Stimulated activated CD4-positive, alpha-beta T cell treated with anti-CD3 and anti-CD28 coated beads, TNF-alpha, amount 100 ng/mL, for 4 hours (primary cell): ENCODE measurements at places on chromosomes 1 and 21.

DNA sequence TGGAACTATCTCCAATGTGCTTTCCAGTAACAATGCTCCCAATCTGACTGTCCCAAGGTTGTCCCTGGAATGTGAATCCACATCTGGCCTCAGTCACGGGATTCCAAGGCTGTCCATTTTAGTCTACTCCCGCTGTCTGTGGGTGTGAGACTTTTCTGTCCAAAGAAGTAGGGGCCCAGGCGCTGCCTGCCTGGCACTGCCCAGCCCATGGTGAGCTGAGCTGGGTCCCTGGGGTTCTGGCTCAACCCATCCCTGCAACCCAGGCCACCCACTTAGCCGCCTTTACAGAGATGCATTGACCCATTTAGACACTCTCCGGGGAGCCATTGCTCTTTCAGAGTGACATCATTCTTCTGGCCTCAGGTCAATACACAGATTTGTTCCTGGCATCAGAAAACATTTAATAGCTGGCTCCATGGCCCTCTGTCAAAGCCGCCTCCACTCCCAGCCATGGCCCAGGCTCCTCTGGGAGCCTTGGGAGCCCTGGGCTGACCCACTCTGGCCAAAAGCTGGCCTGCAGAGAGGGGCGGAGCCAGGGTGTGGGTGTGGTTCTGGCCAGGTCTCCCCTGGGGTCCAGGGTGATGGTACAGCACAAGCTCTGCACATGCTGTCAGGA lies 47.2 kb upstream of the PAX7 start:
- no peak for DNase-seq

DNA sequence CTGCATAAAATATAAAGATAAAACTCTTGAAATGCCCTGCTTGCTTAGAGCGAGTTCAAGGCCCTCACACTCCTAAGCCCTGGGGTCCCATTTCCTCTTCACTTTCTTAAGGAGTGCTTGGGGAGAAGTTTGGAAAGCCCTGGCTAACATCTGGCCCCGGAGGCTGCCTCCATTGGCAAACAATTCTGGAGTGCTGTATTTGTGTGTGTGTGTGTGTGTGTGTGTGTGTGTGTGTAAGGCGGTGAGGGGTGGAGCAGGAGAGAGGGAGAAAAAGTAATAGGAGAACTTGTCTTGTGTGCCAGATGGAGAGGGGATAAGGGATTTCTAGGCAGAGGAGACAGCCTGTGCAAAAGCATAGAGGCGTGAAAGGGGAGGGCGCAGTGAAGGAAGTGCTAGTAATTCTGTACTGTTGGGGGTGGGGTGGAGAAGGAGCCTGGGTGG lies 578 bp upstream of the TRIM62 start:
- no peak for DNase-seq

- DNase-seq, result no peak
Measured at GRCh38 chr1:81463936-81464837, 336.5 kb upstream of the ADGRL2 start.

DNA sequence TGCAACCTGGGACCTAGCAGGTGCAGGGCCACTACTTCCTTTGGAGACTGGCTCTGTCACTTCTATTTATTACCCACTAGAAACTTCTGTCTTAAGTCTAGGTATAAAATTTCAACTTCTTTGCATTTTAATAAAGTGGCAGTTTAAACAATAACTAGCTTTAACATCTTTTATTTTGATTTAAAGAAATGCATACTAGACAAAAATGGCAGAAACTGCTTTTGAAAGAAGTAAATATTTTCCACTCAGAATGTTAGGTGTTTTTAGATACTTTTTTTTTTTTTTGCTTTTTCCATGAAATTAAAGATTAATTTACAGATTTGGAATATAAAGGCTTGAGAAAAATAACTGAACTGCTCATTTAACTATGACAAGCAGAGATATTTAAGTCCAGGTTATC lies 1477.6 kb downstream of the KCNT2 start:
- no peak for DNase-seq

DNA sequence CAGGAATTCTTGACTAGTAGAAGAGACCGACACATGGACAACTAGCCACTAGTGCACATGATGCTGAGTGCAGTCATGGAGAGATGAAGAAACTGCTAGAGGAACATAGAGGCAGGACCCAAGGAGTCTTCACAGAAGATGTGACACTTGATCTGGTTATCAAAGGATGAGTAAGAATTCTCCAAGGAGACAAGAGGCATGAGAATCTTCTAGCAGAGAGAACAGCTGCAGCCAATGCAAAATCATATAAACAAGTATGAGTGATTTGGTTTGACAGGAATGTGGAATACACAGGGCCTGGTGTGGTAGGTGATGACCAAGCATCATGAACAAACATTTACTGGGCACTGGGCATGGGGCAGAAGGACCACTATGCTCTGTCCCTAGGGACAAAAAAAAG lies 140.9 kb upstream of the CTTNBP2NL start:
- no peak for DNase-seq

DNA sequence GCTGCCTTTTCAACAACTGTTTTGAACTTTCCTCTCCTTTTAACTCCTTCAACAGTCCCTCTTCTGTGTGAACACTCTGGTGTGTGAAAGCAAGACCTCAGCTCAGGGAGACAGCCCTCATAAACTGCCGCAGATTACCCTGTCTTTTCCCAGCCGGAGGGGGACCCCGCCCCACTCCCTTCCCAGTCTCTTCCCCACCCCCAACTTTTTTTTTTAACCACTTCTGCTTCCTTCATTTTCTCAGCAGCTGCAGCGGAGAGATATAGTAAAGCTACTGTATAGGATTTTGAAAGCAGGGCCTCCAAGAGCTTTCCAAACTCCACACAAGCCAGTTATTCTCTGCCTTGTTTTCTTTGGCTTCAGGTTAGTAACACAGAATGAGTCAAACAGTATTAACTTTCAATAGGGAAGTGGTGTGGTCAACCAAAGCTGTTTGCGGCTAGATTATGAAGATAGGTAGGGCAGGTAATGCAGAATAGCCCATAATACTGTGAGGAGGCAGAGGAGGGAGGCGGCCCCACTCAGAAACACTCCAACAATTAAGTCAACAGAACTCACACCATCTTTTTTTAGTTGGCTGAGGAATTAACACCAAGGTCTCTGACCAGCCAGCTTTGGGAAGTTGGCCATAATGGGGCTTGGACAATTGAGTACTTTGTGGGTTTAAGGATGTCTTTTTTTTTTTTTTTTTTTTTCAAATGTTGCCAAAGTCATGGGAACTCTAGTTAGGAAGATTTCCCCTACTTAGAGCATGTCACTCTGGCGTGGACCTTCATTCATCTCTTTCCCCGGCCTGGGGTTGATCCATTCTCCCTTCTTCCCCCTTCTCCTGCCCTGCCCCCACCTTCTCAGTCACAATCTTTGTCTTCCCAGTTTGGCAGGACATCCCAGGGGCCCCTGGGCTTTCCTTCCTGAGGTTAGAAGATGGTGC lies 177.0 kb downstream of the CLIC6 start:
- no peak for DNase-seq

DNA sequence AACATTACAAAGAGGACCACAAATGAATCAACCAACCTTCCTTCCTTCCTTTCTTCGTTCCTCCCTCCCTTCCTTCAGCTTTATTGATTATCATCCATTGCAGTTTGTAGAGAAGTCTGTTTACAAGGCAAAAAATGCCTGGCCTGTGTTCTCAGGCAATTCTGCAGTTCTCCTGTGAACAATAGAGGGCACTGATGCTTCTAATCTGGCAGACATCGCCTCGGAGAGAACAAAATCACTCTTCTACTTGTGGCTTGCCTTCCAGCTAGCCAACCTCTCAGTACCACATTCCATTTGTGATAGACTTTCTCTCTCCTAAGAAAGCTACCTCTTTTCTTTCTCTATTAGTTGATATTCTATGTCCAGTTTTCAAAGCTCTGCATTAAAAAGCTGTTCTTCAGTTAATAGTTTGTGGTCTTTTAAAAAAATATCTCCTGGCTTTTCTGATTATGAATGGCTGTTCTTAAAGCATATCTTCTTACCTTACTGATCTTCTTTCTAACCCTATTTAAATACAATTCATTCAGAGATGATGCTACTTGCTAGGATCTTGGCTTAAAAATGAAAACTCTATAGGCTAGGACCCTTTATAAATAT lies 26.9 kb upstream of the ESRRG start:
- no peak for DNase-seq

DNA sequence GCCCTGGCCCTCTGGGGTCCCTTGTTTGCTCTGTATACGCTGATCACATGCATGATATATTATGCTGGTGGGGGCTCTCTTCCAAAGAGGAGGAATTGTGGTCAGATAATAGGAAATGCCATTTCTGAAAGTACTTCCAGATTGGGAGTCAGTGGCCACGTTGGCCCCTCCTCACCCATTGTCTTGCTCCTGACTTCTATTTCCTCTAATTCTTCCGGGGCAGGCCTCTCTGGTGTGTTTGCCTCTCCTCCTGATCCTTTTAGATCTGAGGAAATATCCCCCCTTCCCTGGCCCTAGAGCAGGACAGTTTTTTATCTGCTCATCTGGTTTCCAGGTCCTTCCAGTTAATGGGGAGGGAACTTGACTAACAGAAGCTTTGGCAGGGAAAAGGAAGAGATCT lies 2.9 kb downstream of the VANGL2 start:
- no peak for DNase-seq

GRCh38 chr1:169595764-169596711 lies 9.8 kb upstream of the F5 start:
- DNase-seq, result no peak

GRCh38 chr21:22020221-22020620 lies 1022.0 kb downstream of the NCAM2 start:
- no peak for DNase-seq

DNA sequence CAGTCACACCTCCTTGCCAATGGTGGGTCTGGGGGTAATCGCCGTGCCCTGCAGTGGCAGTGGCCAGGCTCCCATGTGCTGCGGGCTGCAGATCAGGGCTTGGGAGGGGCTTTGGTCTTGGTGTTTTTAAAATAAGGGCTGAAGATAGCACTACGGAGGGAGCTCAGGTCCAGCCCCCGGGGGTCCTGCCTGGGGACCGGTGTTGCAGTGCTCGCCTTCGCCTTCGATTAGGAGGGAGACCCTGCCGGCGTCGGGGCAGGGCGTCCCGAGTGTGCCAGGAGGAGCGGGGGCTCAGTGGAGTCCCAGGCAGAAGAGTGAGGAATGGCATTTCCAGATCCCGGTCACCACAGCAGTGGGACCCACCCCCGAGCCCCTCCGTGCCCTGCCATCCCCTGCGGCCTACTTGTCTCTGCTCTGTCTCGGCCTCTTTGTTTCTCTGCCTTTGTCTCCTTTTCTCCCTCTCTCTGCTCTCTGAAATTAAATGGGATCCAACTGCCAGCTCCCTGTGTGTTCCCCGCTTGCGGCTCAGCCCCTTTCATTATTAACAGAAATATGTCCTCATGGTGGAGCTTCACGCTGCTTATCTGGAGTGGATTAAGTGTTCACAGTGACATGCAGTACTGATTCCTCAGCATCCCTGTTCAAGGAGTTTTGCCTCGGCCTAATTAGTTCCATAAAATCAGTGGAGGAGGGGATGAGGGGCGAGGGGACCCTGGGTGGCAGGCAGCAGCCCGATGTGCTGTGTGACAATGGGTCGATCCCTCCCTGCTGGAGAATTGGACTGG lies 44.4 kb downstream of the DMRTB1 start:
- DNase-seq, result no peak

DNA sequence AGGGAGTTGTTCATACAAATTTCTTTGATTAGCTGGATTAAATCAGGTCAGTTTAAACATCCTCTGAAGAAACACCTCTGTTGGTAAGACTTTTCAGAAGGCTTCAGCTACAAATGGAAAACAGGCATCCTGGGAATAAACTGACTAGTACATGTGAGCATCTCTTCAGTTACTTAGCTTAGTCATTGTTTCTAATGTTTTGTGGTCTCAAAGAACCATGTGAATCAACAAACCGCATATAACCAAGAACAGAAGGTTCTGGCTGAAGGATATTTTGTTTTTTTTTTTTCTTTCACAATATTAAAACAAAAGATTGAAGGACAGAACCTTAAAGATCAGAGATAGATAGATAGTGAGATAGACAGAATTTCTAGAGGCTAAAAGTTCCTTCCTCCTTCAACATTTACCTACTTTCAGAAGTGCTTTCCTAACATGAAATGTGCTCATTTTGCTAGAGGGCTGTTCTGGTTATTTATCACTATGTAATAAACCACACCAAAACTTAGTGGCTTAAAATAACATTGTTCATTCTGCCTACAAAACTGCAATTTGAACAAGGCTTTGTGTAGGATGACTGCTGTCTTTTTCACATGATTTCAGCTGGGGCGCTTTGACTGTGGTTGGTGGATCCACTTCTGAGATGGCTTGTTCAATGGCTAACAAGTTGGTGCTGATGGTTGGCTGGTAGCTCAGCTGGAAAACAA lies 119.8 kb upstream of the PTGFR start:
- no peak for DNase-seq

DNA sequence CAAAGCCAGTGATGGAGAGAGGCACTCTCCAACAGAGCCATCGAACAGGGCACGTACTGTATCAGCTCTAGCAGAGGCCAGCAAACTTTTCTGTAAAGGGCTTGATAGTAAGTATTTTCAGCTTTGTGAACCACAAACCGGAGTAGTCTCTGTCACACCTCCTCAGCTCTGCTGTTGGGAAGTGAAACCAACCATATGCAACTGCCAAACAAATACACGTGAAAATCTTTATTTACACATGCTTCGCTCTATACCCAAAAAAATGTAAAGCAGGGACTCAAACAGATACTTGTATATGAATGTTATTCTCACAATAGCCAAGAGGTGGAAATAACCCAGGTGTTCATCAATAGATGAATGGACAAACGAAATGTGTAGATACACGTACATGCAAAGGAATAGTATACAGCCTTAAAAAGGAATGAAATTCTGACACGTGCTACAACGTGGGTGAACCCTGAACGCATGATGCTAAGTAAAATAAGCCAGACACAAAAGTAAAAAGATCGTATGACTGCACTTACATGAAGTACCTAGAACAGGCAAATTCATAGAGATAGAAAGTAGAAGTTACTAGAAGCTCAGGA lies 39.0 kb downstream of the SETD4 start:
- no peak for DNase-seq

GRCh38 chr1:195934817-195935553 lies 673.3 kb downstream of the KCNT2 start:
- no peak for DNase-seq

DNA sequence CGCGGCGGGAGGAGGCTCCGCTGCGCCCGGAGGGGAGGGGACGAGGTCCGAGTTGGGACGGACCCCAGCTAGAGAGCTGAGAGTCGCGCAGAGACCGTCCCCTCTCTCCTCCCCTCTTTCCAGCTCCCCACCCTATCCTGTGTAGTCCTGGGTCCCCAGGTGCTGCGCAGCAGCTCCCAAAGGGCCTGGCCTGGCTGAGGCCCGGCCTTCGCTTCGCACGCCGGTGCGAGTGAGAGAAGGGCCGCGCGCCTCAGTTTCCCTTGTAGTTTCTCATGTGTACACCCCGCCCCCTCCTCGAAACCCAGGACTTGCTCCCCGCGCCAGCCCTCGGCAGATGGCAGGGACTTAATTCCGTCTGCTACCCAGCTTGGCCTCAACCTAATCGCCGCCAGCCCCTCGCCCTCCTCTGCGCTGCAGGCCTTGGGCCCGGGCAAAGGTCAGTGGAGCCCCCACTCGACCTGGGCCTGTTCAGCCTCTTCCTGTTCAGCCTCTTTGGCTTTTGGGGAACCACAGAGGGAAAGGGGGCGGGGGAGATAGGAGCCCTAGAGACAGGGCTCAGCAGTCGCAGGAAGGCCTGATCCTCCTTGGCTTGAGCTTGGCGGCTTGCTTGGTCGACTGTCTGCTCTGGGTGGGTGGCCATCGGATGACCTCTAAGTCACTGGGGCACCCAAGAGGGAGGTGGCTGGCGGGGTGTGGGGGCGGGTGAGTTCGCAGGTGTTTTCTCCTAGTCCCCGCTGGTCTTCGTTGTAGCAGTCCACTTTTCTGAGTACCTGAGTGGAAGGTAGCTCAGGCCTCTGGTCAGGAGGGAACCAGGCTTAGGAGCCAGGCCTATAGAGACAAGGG lies 1.0 kb downstream of the ZNF687 start:
- no peak for DNase-seq
